ENCODE measurements at places on chromosomes 16 and 17. TPM values are rescaled to one million over a fixed set of nuclear protein-coding genes. Genes with fewer than 3 reads are reported as not detected.
A peak's percentile ranks its signal among the peaks of the same experiment; 100 is the strongest.

GRCh38 chr16:23306199-23307100, 4.3 kb downstream of the SCNN1B start:
- no peak for DNase-seq

Gene CFAP97D1
- total RNA-seq, result not detected

DNA sequence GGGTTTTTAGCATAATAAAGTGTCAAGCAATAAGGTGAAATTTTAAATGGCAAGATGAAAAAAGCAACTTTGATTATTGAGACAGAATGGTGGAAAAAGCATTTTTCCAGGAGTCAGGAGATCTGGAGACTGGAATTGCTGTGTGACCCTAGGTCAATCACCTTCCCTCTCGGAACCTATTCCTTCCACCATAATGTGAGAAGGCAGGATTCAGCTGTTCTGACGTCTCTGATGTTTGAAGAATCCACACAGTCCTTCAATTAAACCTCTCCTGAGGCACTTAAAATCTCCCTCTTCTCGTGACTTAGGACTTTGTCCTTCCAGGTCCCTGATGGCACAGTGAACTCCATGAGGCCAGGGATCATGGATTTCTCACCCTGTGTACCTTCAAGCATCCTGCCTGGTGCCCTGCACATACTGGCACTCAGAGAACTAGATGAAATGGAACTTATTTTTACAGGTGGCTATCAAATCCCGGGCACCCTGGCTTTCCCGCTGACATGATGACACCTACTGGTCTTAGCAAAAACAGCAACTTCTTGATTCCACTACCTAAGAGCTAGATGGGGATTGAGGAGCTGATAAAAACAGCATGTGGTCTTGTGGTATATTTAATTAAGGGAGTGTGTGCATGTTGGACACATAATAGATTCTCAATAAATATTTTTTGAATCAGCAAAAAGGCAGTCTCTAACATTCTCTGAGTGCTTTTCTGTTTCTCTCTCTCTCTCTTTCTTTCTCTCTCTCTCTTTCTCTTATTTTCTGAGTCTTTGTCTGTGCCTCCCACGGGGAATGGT, 2.3 kb upstream of the CCDC182 start:
- no peak for DNase-seq

- peak; percentile 52 for DNase-seq
Measured at GRCh38 chr17:14748036-14748710, 447.3 kb downstream of the HS3ST3B1 start.

DNA sequence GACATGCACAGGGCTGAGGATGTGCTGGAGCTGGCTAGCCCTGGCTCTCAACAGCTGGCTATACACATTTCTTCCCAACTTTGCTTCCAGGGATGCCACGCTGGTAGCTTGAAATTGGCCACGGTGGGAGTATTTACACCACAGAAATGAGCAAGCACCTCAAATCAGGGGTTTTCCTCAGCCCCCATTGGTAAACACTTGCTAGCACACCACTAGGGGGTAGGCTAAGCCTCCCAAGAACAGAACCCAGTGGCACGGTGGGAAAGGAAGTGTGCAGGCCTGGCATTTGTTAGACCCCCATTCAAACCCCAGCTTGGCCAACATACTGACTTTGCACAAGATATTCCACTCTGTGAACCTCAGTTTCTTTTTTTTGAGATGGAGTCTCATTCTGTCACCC, 12.9 kb downstream of the DRC3 start:
- DNase-seq, result no peak

Gene SDR42E1
- total RNA-seq, result 2.1 TPM

GRCh38 chr17:73022694-73023093, 69.8 kb downstream of the SLC39A11 start:
- DNase-seq, result no peak

DNA sequence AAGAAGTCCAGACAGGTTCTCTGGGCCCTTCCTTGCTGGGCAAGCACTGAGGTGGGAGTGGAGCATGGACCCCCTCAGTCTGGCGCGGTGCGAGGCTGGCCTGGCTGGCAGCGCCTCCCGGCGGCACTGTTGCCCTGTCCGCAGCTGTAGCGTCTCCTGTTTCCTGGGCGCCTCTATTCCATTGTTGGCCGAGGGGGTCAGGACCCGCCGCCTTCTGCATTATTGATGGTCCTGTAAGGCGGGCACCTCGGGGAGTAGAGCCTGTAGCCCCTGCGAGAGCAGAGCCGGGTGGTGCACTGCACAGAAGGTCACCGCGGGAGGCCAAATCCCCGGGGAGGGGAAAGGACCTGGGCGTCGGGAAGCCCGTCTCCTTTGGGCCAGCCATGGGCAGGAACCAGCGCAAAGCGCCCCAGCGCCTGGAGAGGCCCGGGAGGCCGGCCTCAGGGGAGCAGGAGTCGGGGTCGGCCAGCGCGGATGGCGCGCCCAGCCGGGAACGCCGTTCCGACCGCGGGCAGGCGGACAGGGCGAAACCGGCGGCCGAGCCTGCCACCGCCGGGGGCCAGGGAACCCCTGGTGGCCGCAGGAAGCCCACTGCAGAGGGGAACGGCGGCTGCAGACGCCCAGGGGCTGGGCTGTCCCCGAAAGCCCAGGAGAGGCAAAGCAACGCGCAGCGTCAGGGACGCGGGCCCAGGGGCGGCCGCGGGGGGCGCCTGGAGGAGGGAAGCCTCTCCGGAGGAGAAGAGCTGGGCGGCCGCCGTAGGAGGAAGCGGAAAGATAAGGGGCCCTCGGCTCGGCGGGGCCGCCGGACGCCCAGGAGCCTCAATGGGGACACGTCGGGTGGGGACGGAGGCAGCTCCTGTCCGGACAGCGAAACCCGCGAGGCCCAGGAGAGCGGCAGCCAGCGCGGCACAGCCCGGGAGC, at the start of gene MYO15B:
MYO15B (plus strand) TSS at position 126 of the 921 bp plus-strand sequence; CDS start at position 384, 258 bp downstream.
- peak; percentile 64 for DNase-seq

Gene CX3CL1
- 6.3 TPM for total RNA-seq

DNA sequence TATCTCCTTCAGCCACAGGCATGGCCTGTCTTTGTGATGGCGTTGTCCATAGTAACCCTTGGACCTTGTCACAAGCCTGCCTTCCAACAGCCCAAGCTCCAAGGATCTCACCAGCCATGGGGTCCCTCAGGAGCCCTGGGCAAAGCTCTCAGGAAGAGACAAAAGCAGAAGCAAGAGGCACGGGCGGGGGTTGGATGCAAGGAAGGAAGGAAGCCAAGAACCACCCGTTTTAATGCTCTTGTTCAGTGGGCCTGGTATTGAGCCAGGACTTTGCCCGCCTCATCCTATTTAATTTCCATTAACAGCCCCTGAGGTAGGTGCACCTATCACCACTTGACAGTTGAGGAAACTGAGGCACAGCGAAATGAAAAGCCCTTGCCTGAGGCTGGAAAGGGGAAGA, 32.3 kb upstream of the GOSR2 start:
- no peak for DNase-seq

DNA sequence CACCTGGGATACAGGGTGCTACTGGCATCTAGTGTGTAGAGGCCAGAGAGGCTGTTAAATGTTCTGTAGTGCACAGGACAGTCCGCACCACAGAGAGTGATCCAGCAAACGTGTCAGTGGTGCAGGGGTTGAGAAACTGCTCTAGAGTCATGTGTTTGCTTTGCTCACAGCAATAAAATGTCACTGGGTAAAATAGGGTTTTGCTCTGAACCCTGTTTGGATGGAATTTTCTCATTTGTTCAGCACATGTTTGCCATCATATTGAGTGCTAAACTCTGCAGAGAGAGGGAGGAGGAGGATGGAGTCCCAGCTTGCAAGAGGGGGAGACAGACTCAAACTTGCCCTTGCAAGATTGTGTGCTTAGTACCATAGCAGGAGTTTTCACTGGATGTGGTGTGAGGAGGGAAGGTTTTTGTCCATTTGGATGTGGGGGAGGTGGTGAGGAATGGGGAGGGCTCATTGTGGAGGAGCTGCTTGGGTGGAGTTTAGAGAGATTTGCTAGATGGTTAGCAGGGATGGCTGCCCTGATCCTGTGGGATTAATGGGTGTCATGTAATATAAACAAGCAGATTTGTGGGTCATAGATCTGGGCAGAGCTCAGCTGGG, 11.8 kb downstream of the PLCG2 start:
- no peak for DNase-seq

DNA sequence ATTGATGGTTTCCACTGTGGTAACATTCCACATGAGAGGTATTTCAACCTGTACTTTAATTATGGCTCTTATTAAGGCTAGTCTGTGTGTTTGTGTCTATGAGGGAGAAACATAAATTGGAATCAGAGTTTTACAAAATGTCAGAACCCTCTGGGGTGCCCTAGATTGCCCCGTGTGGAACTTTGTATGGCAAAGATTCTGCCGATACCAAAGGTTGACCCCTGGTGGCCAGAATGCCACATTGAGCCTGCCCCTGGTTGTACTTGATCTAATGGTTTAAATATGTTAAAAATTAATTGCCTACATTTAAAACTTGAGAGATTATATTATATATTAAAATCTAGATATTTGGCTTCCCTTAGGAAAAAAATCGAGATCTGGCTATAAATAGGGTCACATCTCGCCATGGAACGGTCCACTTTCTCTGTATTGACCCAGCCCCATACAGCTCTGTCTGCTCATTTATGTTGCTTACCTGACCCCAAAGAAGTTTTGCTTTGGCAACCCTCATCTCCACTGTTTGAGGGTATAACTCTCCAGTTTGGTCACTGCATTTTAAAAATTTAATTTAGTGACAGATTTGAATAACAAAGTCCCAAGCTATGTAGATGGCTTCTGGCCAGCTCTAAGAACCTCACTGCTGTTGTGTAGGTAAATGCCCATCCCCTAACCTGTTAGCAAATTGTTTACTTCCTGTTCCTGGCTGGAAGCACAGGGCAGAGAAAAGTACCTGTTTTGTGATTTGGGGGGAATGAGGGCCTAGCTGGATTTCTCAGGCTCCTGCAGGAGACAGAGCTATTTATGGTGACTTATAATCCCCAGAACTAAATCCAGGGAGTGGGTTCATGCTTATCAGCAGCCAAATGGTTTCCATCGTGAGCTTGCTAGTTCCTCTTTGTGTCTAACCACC, 95.0 kb downstream of the PLCG2 start:
- peak; percentile 65 for DNase-seq

GRCh38 chr16:85459529-85460251, 153.4 kb upstream of the GSE1 start:
- no peak for DNase-seq

- DNase-seq, result no peak
Measured at GRCh38 chr17:11506635-11507034, 91.6 kb upstream of the DNAH9 start.

- peak; percentile 61 for DNase-seq
Measured at GRCh38 chr16:9134739-9135138, 43.3 kb downstream of the HAPSTR1 start.

DNA sequence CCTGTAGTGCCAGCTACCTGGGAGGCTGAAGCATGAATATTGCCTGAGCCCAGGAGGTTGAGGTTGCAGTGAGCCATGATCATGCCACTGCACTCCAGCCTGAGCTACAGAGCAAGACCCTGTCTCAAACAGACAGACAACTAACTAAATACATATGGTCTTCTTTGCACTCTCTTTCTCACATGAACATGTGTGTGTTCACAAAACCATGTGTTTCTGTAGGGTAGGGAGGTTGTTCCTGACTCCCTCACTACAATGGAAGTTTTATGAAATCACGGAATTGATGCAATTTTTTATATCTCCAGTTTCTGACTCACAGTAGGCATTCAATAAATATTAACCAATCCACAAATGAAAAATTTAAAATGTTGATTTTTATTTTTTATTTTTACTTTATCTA, 48.5 kb downstream of the ABHD15 start:
- no peak for DNase-seq

Gene SLFN12
- 7.0 TPM for total RNA-seq

GRCh38 chr16:89556750-89557689, 3.5 kb upstream of the RPL13 start:
- peak; percentile 77 for DNase-seq

DNA sequence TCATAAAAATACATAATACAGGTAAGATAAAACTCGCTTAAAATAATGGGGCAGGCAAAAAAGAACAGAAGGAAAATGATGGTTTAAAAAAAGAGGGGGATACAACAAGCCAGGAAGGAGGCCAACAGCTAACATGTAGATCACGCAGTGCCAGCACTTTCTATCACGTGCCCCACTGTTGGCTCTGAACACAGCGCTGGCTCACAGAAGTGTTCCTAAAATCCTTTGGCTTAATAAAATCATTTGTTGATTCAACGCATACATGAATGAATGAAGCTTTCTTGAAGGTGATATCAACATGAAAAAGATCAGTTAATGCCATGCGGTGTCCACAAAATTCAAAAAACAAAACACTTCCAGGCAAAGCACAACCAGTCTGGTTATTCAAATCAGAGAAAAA, 8.5 kb downstream of the ITGAE start:
- DNase-seq, result no peak

Gene MAFG
- total RNA-seq, result 28.6 TPM

Gene PSME3IP1
- total RNA-seq, result 87.9 TPM

- no peak for DNase-seq
Measured at GRCh38 chr17:33940769-33941370, 314.2 kb upstream of the CCL2 start.

DNA sequence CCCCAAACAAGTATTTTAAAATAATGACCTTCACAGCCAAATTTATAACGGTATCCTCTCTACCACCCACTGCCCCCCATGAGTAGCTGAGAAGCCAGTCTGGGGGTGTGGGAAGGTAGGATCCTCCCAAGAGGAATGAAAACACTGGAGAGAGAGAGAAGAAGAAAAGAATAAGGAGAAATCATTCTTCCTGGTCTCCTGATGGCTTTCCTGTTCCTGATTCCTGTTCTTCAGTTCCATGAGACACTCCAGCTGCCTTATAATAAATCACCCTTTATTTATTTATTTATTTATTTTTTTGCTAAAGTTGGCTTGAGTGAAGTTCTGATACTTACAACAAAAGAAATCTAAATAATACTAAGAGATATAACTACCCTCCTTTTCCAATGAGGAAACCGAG, 56.4 kb upstream of the FAM20A start:
- DNase-seq, result no peak

Gene PRDM7
- not detected for total RNA-seq

Gene SEPTIN1
- total RNA-seq, result 8.1 TPM

GRCh38 chr16:89569506-89570341, 5.8 kb upstream of the CPNE7 start:
- DNase-seq, result no peak

Gene GPR142
- total RNA-seq, result not detected

Measured in upper lobe of left lung (tissue), 6 donors.